ENCODE measurements at places on chromosomes 6 and 20. TPM values are rescaled to one million over a fixed set of nuclear protein-coding genes. Genes with fewer than 3 reads are reported as not detected.

GRCh38 chr6:26141378-26141904 is 54.2 kb downstream of the HFE start:
- DNase-seq = no peak

DNA sequence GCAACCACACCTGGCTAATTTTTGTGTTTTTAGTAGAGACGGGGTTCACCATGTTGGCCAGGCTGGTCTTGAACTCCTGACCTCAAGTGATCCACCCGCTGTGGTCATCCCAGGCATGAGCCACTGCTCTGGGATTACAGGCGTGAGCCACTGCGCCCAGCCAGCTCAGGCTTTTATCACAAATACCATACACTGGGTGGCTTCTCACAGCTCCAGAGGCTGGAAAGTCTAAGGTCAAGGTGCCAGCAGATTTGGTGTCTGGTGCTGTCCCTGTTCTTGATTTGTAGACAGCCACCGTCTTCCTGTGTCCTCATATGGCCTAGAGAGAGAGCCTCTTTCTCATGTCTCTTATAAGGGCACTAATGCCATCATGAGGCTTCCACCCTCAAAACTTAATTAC is 25.9 kb downstream of the SHLD1 start:
- DNase-seq = no peak

DNA sequence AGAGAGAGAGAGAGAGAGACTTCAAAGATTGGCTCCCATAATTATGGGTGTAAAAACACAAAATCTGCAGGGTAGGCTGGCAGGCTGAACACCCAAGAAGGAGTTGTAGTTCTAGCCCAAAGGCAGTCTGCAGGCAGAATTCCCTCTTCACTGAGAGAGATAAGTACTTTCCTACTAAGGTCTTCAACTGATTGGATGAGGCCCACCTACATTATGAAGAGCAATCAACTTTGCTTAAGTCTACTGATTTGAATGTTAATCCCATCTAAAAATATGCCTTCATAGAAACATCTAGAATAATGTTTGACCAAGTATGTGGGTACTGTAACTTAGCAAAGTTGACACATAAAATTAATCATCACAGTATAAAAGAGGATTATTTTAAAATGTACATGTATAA is 949.7 kb downstream of the HACE1 start:
- no peak for DNase-seq

Gene HEY2
- total RNA-seq = not detected

Gene KIF25
- total RNA-seq = 0.26 TPM

Gene BTN1A1
- not detected for total RNA-seq

Gene SLC16A10
- not detected for total RNA-seq
